GM06990 (cell line): ENCODE measurements at places on chromosomes 3 and 15.

GRCh38 chr3:120129718-120130513 lies 35.7 kb upstream of the GSK3B start:
- no peak for DNase-seq

GRCh38 chr3:138594935-138595610 lies 1.0 kb upstream of the CEP70 start:
- no peak for DNase-seq

GRCh38 chr3:73364517-73364916 lies 260.2 kb downstream of the PDZRN3 start:
- DNase-seq = no peak

GRCh38 chr3:188537606-188538005 lies 383.6 kb downstream of the LPP start:
- DNase-seq = no peak

DNA sequence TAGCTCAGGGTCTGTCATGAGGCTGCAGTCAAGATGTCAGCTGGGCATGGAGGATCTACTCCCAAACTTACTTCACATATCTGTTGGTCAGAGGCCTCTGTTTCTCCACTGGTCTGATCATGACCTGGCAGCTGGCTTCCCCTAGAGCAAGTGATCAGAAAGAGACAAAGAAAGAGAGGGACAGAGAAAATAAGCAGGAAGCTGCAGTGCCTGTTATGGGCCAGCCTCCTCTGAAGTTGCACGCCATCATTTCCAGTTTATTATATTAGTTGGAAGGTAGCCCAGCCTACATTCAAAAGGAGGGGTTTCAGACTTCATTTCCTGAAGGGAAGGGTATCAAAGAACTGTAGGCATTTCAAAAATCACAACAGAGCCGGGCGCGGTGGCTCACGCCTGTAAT lies 5.0 kb upstream of the RPP25 start:
- no peak for DNase-seq

DNA sequence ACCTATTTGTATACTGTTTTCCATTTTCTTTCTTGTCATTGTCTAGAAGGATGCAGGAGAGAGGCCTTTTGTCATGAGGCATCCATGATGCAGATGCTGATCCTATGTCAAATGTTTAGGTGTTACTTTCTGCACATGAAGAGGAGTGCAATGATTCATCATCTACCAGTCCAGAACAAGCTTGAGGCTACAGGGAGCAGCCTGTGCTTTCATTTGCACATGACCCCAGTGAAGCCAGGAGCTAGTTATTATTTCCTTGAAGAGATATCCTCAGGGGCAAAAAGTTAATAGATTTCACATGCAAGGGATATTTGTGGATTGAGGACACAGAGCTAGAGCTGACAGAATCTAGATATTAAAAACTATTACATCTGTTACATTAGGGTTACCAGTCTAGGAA lies 204.4 kb upstream of the TGFBR2 start:
- DNase-seq = no peak

DNA sequence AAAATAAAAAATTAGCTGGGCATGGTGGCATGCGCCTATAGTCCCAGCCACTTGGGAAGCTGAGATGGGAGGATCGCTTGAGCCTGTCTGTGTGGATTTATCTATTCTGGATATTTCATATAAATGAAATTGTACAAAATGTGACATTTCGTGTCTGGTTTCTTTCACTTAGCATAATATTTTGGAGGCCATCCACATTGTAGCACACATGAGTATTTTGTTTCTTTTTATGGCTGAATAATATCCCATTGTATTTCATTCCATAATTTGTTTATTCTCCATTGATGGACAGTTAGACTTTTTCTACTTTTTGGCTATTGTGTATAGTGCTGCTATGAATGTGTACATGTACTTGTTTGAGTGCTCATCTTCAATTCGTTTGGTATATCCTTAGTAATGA lies 52.9 kb upstream of the DYNC1LI1 start:
- no peak for DNase-seq

DNA sequence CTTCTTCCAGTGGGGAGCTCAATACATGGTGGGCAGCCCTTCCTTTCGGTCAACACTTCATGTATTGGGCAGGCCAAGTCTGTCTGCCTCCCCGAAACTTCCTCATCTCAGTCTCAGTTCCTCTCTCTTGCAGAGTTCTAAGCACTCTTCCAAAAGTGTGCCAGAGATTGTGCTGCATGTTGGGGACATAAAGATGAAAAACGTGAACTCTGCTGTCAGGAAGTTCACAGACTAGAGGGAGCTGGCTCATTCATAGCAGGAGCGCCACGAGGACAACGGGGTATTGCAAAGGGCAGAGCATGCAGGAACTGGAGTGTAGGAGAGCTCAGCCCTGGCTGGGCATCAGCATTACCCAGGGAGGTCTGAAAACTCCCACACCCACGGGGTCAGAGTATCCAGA lies 15.3 kb upstream of the EPHB3 start:
- no peak for DNase-seq

DNA sequence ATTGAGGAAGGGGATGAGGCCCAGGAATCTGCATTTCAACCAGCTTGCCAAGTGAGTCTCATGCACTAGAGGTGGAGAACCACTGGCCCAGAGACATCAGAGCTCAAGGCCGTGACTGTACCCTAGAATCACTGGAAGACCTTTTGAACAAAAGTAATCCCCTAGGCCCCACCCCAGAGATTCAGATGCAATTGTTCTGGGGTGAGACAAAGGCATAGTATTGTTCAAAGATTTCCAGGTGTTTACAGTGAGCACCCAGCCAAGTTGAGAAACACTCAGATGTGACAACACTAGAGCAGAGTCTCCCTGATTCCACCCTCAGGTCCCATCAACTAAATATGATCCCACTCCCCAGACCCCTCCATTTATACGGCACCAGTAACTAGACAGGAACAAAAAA lies 290.3 kb upstream of the TLE3 start:
- no peak for DNase-seq

- DNase-seq = no peak
These were observed 53.8 kb downstream of the STAG1 start for GRCh38 chr3:136698361-136698760.
